ENCODE measurements at places on chromosomes 4 and X.
A peak's percentile ranks its signal among the peaks of the same experiment; 100 is the strongest.

- no peak for DNase-seq
Observed at GRCh38 chr4:73859614-73860088, 6.6 kb downstream of the PF4V1 start.

GRCh38 chr4:10078481-10079233 lies 37.9 kb downstream of the WDR1 start:
- DNase-seq = peak; percentile 10

GRCh38 chr4:71270901-71271300 lies 67.9 kb upstream of the SLC4A4 start:
- DNase-seq = peak; percentile 21

DNA sequence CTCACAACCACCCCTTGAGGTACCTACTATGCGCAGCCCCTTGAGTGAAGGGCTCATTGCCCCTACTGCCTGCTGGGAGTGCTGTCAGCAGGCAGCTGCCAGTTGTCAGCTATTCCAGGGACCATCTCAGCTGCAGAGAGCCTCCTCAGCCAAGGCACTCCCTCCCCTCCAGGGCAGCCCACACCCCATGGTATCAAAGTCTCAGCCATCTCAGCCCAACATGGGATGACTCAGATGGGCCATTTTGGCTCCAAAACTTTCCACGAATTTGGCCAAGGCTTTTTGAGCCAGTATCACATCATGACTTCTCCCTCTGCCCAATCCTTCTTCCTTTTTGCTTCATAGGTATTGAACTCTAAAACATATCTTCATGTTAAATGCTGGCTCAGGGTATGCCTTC lies 61.4 kb upstream of the MAP3K15 start:
- DNase-seq = no peak

GRCh38 chr4:7608046-7608445 lies 173.3 kb upstream of the PSAPL1 start:
- DNase-seq = no peak
